ENCODE measurements at places on chromosomes 4 and X.
A peak's percentile ranks its signal among the peaks of the same experiment; 100 is the strongest.

DNA sequence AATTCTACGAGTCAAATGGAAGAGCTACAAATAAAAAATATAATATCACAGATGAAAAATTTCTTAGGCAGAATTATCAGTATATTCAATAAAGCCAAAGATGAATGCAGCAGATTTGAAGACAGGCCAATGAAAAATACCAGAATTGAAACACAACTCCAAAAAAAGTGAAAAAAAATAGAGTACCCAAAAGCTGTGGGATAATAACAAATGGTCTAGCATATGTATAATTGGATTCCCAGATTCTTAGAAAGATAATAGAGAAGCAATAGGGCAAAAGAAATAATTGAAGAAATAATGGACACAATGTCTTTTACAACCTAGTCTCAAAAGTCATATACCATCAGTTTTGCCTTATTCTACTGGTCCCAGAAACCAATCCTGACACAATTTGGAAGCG is 4.4 kb downstream of the ANAPC10 start:
- DNase-seq, result no peak

DNA sequence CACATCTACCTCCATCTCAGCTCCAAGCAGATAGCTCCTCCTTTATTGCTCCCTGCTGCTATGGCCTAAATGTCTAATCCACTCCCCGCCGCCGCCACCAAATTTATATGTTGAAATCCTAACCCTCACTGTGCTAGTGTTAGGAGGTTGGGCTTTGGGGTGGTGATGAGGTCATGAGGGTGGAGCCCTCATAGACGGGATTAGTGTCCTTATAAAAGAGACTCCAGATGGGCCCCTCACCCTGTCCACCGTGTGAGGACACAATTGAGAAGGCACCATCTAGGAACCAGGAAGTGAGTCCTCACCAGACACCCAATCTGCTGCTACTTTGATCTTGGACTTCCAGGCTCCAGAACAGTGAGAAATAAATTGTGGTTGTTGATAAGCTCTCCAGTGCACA is 13.6 kb upstream of the TBC1D14 start:
- DNase-seq, result no peak

DNA sequence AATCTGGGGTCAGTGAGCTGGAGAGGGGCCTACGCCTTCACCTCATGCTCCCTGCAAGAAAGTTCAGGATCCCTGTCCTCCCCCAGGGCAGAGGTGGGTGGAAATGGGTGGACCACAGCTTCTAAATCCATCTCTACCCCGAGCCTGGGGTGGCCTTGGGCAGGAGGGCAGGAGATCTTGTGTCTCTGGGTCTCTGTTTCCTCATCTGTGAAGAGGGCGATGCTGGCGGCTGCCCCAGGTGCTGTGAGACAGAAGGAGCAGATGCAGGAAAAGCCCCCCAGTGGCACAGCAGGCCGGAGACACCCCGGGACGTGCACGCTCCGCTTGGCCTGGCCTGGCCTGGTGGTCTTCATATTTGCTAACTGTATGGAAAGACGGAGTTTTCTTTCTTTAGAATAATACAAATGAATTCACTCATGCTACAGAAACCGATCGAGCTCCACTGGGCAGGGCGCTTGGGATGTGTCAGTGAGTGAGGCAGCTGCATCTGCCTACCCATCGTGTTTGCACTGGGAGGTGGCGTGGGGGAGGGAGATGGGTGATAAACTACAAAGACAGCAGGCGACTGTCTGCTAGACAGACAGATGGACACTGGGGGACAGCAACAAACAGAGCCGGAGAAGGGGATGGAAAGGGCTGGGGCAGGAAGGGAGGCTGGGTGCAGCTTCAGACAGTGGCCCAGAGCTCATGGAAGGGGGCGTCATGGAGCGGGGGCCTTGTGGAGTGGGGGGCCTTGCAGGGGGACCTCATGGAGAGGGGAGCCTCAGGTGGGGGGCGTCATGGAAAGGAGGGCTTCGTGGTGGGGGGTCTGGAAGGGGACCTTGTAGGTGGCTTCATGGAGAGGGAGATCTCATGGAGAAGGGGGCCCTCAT is 136.2 kb downstream of the CPZ start:
- DNase-seq, result no peak

DNA sequence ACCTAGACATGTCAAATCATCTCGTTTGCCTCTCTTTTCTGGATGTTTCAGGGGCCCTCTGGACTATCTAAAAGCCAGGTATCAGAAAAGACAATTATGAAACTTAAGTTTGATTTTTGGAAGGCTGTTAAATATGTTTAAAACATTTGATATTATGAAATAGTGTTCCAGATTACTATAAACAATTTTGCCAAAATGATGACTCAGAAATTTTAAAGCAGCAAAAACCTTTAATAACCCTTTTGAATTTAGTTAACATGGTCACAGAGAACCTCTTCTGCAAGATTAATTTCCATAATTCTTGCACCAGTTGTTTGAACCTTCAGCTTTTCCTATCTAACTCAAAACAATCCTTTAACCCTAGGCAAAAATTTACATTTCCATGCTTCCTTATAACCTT is 18.8 kb upstream of the FAM47E start:
- no peak for DNase-seq

DNA sequence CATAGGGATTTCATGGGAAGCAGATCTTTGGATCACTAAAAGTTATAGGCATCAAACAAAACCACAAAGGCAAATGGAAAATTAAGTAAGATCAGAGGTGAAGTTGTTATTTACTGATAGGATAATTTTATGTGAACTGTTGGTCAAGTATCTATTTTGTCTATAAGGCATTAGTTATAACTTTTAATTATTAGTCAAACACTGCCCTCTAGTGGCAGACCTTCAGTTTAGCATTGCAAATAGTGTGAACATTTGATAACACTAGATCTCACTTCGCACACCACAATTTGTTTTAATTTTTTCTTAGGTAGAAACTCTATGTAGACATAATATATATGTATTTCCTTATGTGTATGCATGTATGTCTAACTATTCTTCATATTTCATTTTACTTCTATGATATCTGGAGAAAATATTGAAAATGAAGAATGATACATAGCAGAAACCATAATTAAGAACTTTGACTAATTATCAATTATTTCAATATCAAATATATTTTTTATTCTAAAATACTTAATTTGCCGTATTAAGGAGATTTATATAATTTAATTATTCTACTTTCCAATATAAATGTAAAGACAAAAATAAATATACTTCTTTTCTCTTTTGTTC is 214.5 kb upstream of the TACR3 start:
- no peak for DNase-seq

GRCh38 chrX:10190367-10190766 is 33.6 kb downstream of the CLCN4 start:
- no peak for DNase-seq

DNA sequence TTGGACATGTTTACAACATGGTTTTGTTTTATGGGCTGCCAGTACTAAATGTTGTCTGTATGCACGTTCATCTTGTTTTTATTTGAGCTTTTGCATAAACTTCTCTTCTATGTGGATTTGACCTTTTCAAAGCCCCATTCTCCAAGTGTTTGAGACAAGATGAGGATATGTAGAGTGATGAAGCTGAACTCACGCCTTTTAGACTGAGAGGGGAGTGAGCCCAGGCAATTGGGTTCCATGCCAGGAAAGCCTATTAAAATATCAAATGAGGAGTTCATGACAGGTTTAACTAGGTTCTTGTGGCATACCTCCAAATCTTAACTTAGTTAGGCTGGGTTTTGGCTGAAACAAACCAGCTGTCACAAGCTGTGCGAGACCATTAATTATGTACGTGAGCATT is 170.4 kb upstream of the LDB2 start:
- DNase-seq, result no peak

- DNase-seq, result no peak
Measured at GRCh38 chrX:2626750-2627149, 64.3 kb upstream of the CD99 start.

DNA sequence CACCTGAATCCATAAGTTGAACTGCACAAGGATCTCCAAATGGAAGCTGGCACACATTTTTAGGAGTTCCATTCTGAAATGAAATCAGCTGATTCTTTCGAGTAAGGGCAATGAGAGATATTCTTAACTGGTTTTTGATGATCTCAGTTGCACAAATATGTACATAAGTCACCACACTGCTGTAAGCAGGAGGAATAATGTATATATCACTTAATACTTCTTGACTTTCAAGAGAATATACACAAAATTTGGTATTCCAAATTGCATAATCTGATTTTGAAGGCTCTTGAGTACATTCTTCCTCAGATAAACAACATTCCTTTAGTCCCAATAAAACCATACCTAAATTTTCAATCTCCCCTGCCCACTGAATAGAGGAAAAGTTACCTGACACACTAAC is 8.2 kb downstream of the FANCB start:
- DNase-seq, result no peak

DNA sequence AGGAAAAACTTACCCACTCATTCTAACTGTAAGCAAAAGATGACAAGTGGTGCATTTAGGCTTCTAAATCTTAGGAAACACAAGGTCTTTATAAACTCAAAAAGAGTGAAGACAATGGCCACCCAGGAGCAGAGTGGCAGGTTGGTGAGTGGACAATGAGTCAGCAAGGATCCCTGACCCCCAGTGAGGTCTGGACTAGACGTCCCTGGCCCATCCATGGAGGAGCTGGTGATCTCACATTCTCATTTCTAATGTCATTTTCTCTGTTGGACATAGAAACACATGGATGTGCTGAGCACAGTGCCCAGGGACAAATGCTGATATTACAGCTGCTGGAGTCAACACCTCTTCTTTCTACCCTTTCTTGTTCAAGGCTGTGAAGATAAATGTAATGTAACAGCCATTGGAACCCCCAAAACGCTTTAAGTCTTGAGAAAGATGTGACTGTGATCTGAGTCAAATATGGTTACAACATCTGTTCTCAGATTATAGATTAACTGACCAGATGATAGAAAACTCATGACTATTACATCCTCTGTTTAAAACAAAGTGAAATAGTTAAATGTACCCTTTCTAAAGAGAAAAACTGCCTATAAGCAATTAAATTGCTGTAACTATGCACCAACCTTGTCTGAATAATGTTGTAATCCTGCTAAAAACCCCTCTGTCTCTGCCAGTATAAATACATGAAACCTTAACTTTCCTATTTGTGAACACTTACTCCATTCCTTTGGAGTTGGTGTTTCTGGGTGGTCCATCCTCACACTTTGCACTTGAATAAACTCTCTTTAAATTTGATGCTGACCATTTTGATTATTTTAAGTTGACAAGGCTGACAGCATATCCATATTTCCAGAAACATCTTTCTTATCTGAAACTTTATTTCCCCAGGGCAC is 92.7 kb downstream of the USP46 start:
- no peak for DNase-seq

- DNase-seq, result peak; percentile 54
Measured at GRCh38 chr4:25030277-25031076, at the start of gene LGI2. Gene LGI2, minus strand, starts transcription at chr4:25030946. Its CDS starts 253 bp downstream, at chr4:25030693.

DNA sequence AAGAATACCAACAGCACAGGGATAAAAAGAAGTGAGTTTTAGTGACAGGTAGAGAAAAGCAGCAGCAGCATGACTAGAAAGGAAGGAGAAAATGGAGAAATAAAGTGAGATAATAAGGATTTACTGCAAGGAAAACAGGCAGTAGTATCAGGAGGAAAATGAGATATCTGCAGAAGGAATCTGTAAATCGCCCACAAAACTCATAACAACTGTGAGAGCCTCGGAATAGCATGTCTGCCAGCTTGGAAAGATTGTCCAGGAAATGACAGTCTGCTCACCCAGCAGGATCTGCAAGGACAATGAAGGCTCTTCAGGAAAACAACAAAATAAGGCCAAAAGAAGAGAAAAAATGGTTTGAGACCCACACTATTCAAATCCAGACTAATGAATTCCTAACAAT is 47.4 kb downstream of the CXXC4 start:
- no peak for DNase-seq

DNA sequence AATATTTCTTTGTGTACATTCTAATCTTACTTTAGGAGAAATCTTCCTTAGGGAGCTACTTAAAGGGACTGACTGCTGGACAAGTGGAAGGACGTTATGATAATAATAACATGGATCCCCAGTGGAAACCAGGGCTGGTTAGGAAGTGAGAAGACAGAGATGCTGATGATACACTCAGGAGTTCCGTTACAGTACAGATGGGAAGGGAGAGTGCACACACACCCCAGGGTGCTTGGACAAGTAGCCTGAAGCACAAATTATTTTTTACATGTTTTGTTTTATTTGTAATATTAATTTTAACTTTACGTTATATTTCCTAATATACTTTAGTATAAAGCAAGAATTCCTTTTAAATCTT is 84.1 kb downstream of the BMPR1B start:
- DNase-seq, result no peak

DNA sequence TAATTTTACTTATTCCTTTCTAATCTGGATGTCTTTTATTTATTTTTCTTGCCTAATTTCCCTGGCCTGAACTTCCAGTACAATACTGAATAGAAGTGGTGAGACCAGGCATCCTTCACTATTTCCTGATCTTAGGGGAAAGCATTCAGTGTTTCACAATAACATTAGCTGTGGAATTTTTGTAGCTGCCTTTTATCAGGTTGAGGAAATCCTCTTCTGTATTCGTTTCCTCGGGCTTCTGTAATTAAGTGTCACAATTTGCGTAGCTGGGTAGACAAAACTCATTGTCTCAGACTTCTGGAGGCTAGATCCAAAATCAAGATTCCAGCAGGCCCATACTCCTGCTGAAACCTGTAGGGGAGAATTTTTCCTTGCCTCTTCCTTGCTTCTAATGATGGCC is 598.4 kb upstream of the FTHL17 start:
- no peak for DNase-seq

GRCh38 chr4:1504595-1505500 is 98.6 kb upstream of the NKX1-1 start:
- peak; percentile 7 for DNase-seq

GRCh38 chr4:126458993-126459392 is 1144.2 kb downstream of the FAT4 start:
- no peak for DNase-seq

DNA sequence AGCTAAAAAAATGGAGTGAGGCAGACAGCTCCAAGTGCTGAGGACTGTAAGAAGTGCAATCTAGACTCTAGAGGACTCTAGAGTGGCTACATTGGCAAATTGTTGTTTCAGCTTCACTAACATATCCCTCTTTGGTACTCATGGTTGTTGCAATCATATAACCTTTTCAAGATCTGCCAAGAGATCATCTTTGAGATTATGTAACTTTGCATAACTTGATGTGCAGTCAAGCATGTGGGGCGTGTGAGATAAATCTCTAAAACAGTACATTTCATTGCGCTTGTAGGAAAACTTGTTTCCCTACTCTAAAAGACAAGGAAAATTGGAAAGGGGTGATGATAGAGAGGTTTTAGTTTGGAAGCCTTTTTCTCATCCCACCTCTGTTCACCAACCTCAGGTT is 11.2 kb upstream of the BRS3 start:
- no peak for DNase-seq

- no peak for DNase-seq
Measured at GRCh38 chrX:93594780-93595179, 78.6 kb downstream of the NAP1L3 start.
